ENCODE measurements at places on chromosomes 12 and 14. TPM values are rescaled to one million over a fixed set of nuclear protein-coding genes. Genes with fewer than 3 reads are reported as not detected.

- no peak for DNase-seq
Observed at GRCh38 chr14:101004176-101004575, 100.7 kb upstream of the RTL1 start.

DNA sequence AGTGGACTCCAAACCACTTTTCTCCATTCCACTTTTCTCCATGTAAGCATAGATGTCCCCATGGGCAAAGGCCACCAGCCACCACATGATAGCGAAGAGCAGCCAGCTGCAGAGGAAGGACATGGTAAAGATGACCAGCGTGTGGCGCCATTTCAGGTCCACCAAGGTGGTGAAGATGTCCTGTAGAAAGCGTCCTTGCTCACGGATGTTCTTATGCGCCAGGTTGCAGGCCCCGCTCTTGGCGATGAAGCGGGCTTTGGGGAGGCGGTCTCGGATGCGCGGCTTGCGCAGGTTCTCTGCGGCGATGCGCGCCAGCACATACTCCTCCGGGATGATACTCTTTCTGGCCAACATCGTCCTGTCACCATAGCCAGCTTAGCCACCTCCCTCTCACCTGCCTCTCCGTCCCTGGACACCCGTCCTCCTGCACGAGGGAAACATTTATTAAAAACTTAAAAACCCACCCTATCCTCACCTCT lies 1.2 kb downstream of the KCNJ8 start:
- no peak for DNase-seq

DNA sequence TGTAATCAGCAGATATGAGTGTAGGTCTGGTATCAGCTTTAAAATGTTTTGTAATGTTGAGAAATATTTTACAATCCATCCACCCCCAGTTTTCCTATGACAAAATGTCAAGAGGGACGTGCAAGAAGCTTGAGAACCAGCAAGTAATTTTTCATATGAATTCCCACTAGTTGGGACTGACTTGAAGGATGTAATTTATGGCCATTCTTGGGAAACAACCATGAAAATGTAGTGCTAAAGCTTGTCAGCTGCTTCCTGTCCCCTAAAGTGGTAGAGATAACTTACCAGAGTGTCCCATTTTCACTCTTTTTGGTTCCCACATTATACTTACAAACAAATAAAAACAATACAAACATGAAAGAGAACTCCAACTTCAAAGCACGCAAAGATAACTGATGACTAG lies 63.9 kb downstream of the RERG start:
- DNase-seq, result peak; percentile 54

DNA sequence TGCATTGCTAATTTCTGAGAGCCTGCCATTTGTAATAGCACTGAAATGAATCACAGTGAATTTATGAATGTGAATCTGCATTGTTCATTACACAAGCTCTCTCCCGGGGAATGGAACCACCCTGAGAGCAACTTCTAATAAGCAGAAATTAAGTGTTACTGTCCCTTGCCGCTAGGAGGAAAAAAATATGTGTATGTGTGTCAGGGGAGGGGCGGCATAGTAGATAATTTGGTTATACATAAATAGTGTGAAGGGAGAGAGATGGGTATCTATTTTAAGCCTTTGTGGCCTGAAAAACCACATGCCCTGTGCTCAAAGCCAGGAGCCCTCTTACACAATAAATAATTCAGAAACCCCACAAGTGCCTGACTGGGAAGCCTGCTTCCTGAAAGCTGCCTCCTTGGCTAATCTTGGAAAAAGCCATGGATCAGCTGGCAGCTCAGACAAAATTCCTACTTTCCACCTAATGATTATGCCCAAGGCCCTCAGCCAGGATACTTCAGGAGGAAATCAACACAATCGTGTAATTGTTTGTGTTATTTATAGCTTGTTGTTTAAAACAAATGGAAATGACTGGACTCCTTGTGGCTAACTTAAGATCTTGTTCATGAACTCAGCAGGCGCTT lies 366.2 kb upstream of the KITLG start:
- no peak for DNase-seq

- peak; percentile 66 for DNase-seq
Observed at GRCh38 chr12:56488041-56488955, at the start of gene GLS2. TSS of gene GLS2 (minus strand) at chr12:56488161. CDS start at chr12:56488118, 43 bp downstream.

DNA sequence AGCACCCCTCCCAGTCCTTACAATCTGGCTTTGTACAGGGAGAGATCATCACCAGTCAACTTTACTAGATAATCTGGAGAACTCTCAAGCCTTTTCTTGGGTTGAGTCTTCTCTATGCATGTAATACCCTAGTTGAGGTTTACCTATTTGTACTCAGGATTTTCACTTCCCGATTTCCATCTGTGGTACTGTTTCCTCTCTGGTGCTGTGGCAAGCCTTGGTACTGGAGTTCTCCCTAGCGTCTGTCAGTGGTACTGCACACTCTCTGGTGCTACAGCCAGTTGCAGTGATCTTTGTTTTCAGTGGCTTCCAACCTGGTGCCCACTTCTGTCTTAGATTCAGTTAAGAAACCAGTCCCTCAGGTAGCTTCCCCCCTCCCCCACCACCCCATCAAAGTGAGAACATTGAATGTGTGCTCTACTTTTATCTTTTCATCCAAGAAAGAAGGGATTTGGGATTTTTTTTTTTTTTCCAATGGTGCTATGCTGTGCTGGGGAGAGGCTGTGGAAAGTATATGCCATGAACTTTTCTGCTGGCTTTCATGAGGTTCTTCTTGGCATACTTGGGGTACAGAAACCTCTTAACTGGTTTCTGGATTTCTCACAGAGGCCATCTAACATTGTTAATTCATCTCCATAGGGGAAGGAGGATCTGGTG lies 69.4 kb upstream of the EVL start:
- DNase-seq, result no peak

DNA sequence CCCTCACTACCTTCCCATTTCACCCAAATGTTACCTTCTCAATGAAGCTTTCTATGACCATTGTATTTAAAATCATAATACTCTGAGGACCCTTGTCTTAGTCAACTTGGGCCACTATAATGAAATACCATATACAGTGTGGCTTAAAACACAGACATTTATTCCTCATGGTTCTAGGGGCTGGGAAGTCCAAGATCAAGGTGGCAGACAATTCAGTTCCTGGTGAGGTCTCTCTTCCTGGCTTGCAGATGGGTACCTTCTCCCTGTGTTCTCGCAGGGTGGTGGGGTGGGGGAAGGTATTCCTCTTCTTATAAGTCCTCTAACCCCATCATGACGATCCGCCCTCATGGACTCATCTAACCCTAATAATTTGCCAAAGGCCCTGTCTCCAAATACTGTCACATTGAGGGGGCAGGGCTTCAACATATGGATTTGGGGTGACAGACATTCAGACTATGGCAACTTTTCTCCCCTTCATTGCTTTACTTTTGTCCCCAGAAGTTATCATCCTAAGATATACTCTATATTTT lies 163.7 kb upstream of the PWP1 start:
- no peak for DNase-seq

GRCh38 chr12:19550626-19551025 lies 111.3 kb downstream of the AEBP2 start:
- DNase-seq, result no peak

- no peak for DNase-seq
Observed at GRCh38 chr12:8813572-8814357, 8.7 kb upstream of the A2ML1 start.

GRCh38 chr12:105418229-105418628 lies 87.7 kb downstream of the C12orf75 start:
- DNase-seq, result no peak

- DNase-seq, result no peak
Observed at GRCh38 chr14:105102361-105102870, 37.2 kb upstream of the GPR132 start.

- DNase-seq, result no peak
Observed at GRCh38 chr14:56219666-56220413, 101.6 kb downstream of the PELI2 start.

DNA sequence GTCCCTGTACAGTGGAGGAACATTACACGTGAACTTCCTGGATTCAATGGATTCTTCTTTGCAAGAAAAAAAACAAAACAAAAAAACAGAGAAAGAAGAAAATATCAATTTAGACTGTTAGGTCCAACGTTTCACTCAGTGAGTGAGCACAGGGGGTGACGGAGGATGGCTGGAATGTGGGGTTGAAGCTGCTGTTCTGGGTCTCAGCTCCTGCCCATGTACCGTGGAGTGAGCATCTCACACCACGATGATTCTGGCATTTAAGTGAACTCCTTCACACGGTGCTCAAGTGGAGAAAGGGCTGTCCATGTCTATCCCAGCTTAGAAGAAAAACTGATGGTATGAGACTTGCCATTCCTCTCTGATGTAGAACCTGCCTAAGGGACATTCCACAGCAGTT lies 23.2 kb downstream of the CCND2 start:
- no peak for DNase-seq

GRCh38 chr12:73445658-73446324 lies 1091.8 kb upstream of the ATXN7L3B start:
- no peak for DNase-seq

GRCh38 chr12:93358821-93359220 lies 18.9 kb upstream of the NUDT4 start:
- DNase-seq, result no peak

GRCh38 chr14:101237252-101237616 lies 324.1 kb upstream of the DIO3 start:
- DNase-seq, result no peak

- DNase-seq, result no peak
Observed at GRCh38 chr12:52221912-52222457, 11.1 kb upstream of the KRT7 start.

DNA sequence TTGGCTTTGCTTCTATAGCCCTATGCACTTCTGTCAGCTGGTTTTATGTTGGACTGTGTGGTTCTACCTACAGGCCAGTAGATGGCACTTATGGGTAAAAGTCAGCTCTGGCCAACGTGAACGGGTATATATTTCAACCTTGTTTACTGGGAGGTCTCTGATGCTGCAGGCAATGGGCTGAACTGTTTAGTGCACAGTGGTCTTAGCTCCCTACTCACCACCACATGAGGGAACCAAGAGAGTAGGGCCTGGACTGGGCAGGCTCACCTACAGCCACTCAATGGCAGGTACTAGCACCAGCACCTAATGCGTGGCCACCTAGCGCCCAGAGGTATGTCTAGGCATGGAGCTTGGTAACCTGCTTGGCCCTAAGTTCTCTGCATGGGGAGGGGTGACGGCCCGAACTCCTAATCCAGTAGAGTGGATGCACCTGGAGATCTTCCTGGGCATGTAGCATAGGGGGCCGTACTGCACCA lies 481.8 kb downstream of the TMEM117 start:
- DNase-seq, result peak; percentile 10

DNA sequence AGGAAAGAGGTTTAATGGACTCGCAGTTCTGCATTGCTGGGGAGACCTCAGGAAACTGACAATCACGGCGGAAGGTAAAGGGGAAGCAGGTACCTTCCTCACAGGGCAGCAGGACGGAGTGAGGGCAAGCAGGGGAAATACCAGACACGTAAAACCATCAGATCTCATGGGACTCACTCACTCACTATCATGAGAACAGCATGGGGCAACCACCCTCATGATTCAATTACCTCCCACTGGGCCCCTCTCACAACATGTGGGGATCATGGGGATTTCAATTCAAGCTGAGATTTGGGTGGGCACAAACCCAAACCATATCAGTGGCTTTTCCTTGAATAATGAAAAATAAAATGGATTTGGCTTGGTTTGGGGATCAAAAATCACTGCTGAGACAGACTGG lies 380.5 kb downstream of the VRK1 start:
- no peak for DNase-seq

GRCh38 chr14:80271389-80271788 lies 60.1 kb upstream of the DIO2 start:
- no peak for DNase-seq

DNA sequence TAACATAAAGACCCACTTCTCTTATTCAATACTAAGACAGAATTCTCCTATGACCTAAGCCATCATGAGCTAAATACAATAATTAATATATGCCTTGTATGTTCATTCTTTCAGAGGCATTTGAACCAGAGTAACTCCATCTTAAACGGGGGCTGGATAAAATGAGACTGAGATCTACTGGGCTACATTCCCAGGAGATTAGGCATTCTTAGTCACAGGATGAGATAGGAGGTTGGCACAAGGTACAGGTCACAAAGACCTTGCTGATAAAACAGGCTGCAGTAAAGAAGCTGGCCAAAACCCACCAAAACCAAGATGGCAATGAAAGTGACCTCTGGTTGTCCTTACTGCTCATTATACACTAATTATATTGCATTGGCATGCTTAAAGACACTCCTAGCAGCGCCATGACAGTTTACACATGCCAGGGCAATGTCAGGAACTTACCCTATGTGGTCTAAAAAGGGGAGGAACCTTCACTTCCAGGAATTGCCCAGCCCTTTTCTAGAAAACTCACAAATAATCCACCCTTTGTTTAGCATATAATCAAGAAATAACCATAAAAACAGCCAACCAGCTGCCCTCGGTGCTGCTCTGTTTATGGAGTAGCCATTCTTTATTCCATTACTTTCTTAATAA lies 260.7 kb downstream of the SSPN start:
- DNase-seq, result no peak

- no peak for DNase-seq
Observed at GRCh38 chr12:123389560-123390351, 5.8 kb downstream of the KMT5A start.

DNA sequence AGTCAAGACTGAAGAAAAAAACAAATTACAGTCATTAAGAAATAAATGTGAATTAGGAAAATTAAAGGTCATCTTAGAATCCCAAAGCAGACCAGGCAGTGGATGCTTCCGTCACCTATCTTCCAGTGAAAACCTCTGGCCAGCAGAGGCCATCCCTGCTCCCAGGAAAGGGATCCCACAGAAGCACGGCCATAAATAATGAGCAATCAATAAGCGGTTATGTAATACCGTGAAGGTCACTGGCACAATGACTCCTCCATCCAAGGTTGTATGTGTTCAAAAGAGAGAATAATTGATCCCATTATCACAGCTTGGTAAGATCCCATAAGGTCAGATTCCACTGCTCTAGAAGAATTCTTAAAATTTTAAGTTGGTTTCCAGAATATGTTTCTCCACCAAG lies 85.7 kb downstream of the PPP2R5E start:
- DNase-seq, result no peak

DNA sequence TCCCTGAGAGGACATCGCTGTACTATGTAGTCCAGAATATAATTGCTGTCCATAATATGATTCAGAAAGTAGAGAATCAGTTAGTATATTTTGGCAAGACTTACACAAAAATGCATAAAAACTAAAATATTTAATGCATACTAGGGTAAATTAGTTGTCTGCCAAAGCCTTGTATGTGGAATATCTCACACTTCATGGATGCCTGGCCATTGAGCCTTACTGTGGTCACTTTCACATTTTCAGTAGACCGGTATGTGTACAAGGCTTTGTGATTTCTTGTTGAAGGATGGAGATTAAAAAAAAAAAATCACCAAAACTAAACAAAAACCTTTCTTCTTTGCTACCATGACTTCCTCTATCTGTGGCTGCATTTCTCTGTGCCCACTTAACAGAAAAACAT lies 197.3 kb upstream of the DDHD1 start:
- no peak for DNase-seq

Gene GZMB
- 0.60 TPM for polyA plus RNA-seq

Gene TMX1
- 54.8 TPM for polyA plus RNA-seq

Gene TEX52
- polyA plus RNA-seq, result 0.37 TPM

Gene EVL
- 124 TPM for polyA plus RNA-seq

Gene TRPV4
- polyA plus RNA-seq, result 19.7 TPM

Gene TAS2R20
- 1.6 TPM for polyA plus RNA-seq

Gene DDN
- 1.2 TPM for polyA plus RNA-seq
